Activated CD4-positive, alpha-beta T cell treated with anti-CD3 and anti-CD28 coated beads, Interleukin-2, amount 10 ng/mL, durations not matched to agents 7 days and 5 days (primary cell): ENCODE measurements at places on chromosomes 4 and X. TPM values are rescaled to one million over a fixed set of nuclear protein-coding genes. Genes with fewer than 3 reads are reported as not detected.

Gene SERTM2
- not detected for total RNA-seq

DNA sequence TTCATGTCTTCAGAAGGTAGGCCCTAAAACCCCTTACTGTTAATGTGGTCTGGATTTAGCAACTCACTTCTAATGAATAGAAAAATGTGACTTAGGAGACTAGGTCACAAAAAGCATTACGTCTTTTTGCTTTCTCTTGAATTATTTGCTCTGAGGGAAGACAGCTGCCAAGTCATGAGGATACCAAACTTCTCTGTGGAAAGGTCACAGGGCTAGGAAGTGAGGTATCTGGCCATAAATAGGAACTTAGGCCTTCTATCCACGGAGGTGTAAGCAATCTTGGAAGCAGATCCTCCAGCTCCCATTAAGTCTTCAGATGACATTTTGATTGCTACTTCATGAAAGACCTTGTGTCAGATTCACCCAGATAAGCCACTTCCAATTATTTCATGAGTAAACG lies 120.6 kb downstream of the JADE1 start:
- H3K27ac ChIP-seq, result no peak overlapping the region
- no peaks in the 10 kb centered on the region for H3K27me3 ChIP-seq
- no peak for DNase-seq
- no peak overlapping the region for H3K4me3 ChIP-seq

GRCh38 chr4:155972098-155972497 lies 18.4 kb upstream of the CTSO start:
- H3K27me3 ChIP-seq, result no peaks in the 10 kb centered on the region
- no peaks in the 10 kb centered on the region for H3K36me3 ChIP-seq
- H3K4me3 ChIP-seq, result no peak overlapping the region
- DNase-seq, result no peak
- H3K4me1 ChIP-seq, result no peaks in the 10 kb centered on the region
- no peak overlapping the region for H3K27ac ChIP-seq

DNA sequence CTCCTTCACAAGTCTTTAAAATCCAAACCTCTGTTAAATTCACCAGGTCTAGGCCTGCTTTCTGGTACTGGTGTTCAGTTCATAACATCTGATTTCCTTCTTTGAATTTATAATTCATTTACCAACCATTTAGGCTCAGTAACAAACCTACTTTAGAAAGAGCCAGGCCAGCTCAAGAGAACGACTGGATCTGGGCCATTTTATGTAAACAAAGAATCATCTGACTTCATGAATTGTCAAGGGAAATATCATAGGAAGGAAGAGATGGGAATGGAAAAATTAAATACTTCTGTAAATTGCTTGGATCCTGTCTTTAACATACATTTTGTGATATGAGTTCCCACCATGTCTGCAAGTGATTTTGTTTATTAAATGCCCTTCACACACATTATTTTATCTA lies 36.5 kb downstream of the DCHS2 start:
- peaks cover 10% of the 10 kb centered on the region for H3K27me3 ChIP-seq
- no peak overlapping the region for H3K4me3 ChIP-seq
- H3K27ac ChIP-seq, result no peak overlapping the region
- H3K36me3 ChIP-seq, result no peaks in the 10 kb centered on the region
- H3K4me1 ChIP-seq, result no peaks in the 10 kb centered on the region
- no peak for DNase-seq

GRCh38 chrX:153190381-153190780 lies 11.3 kb downstream of the MAGEA1 start:
- no peaks in the 10 kb centered on the region for H3K4me1 ChIP-seq
- H3K4me3 ChIP-seq, result no peak overlapping the region
- H3K27me3 ChIP-seq, result peaks cover 13% of the 10 kb centered on the region
- H3K27ac ChIP-seq, result no peak overlapping the region
- DNase-seq, result no peak
- no peaks in the 10 kb centered on the region for H3K36me3 ChIP-seq

Gene TCEAL9
- total RNA-seq, result not detected

GRCh38 chrX:118901991-118902390 lies 72.4 kb upstream of the LONRF3 start:
- no peak overlapping the region for H3K27ac ChIP-seq

Gene IL1RAPL2
- not detected for total RNA-seq

DNA sequence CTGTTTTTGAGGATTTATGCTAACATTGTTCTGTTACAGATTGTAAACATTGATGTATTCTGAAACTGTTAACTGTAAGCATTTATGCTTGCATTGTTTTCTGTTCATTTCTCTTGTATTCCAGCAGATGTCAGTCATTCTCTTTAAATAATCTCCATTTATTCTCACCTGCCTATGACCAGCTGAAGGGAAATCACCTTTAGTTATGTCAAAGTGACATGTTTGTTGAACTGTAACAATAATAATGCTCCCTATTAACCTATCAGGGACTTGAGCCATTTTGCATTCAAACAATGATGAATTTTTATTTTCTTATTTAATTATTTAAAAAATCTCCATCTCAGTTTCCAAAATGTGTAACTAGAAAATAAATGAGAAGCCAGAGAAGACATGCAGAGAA lies 58.0 kb downstream of the SPCS3 start:
- H3K27ac ChIP-seq, result no peak overlapping the region
- H3K4me3 ChIP-seq, result no peak overlapping the region
- H3K36me3 ChIP-seq, result no peaks in the 10 kb centered on the region

Gene LEF1
- total RNA-seq, result 386 TPM

- no peaks in the 10 kb centered on the region for H3K4me1 ChIP-seq
- H3K4me3 ChIP-seq, result no peak overlapping the region
- no peaks in the 10 kb centered on the region for H3K36me3 ChIP-seq
- H3K27me3 ChIP-seq, result no peaks in the 10 kb centered on the region
- DNase-seq, result no peak
Measured at GRCh38 chr4:5416637-5417036, 291.7 kb downstream of the EVC2 start.

- no peak for DNase-seq
- H3K4me1 ChIP-seq, result peaks cover 8% of the 10 kb centered on the region
- H3K36me3 ChIP-seq, result no peaks in the 10 kb centered on the region
- H3K4me3 ChIP-seq, result no peak overlapping the region
Measured at GRCh38 chr4:25908491-25908901, 5.5 kb upstream of the SMIM20 start.

GRCh38 chr4:167873496-167873895 lies 218.8 kb upstream of the ANXA10 start:
- H3K36me3 ChIP-seq, result no peaks in the 10 kb centered on the region
- no peak overlapping the region for H3K27ac ChIP-seq
- no peaks in the 10 kb centered on the region for H3K4me1 ChIP-seq
- H3K4me3 ChIP-seq, result no peak overlapping the region

DNA sequence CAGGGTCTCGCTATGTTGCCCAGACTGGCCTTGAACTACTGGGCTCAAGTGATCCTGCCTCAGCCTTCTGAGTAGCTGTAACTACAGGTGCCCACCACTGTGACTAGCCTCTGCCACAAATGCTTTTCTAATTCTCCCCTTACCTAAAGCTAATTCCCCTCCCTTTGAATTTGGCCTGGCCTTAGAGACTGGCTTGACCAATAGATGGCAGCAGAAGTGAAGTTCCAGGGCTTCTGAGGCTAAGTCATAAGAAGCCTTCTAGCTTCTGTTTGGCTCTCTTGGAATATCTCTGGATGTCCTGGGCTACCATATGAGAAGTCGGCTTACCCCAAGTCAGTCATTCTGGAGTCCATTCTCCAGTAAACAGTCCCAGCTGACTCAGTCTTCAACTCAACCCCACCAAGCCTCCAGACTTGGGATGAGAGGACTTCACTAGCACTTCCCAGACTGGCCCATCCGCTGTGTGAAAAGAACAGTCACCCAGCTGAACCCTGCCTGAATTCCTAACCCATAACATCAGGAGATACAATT lies 61.0 kb downstream of the HPRT1 start:
- no peaks in the 10 kb centered on the region for H3K27me3 ChIP-seq
- H3K27ac ChIP-seq, result no peak overlapping the region
- H3K4me1 ChIP-seq, result peaks cover 7% of the 10 kb centered on the region
- DNase-seq, result peak; percentile 15
- no peaks in the 10 kb centered on the region for H3K36me3 ChIP-seq

Gene TRIM60
- not detected for total RNA-seq

Gene FGG
- not detected for total RNA-seq
